SK-MEL-5 (cell line): ENCODE measurements at places on chromosomes 7 and 10. TPM values are rescaled to one million over a fixed set of nuclear protein-coding genes. Genes with fewer than 3 reads are reported as not detected.

Gene SRGN
- total RNA-seq: 3.9 and 4.8 TPM in 2 replicates

Gene IDI2
- total RNA-seq: 0.08 TPM in 1 of 2 replicates, not detected in the other

Gene PFKFB3
- total RNA-seq: 17.9 and 22.8 TPM in 2 replicates

Gene TMEM176A
- not detected in 2 replicates for total RNA-seq

Gene SNX13
- total RNA-seq: 43.6 and 54.7 TPM in 2 replicates

DNA sequence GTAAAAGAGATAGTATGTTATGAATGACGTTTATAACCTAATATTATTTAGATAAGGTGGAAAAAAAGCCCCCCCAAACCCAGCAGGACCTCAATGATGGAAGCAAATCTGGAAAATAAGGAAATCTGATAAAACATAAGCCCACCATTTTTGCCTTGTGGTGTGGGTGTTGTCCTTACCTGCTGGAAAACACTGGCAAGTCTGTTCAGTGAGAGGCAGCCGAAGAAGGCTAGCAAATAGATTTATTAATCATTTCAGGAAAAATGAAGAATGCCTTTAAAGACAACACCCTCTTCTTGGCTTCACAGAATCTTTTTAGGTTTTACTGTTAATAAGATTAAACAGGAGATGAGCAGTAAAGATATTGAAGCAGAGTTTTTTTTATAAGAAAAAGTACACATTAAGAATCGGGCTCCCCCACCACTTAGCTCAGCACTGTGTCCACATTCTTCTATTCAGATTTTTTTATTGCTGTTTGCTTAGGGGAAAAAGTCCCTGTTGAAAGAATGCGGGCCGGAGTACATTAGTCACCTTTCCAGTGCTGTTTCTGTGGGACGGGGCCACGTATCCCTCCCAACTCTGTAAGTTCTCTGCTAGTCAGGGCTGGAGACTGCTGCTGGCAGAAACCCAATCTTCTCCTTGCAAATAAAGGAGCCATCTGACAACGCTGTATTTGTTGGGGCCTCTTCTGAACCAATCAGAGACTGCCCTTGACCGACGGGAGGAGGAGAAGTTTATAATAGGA is 104.1 kb downstream of the EVX1 start:
- peak; percentile 75 for DNase-seq

GRCh38 chr7:134789967-134790685 is 10.7 kb downstream of the CALD1 start:
- no peak for DNase-seq

GRCh38 chr7:78448911-78449310 is 650.3 kb downstream of the PHTF2 start:
- DNase-seq: no peak

DNA sequence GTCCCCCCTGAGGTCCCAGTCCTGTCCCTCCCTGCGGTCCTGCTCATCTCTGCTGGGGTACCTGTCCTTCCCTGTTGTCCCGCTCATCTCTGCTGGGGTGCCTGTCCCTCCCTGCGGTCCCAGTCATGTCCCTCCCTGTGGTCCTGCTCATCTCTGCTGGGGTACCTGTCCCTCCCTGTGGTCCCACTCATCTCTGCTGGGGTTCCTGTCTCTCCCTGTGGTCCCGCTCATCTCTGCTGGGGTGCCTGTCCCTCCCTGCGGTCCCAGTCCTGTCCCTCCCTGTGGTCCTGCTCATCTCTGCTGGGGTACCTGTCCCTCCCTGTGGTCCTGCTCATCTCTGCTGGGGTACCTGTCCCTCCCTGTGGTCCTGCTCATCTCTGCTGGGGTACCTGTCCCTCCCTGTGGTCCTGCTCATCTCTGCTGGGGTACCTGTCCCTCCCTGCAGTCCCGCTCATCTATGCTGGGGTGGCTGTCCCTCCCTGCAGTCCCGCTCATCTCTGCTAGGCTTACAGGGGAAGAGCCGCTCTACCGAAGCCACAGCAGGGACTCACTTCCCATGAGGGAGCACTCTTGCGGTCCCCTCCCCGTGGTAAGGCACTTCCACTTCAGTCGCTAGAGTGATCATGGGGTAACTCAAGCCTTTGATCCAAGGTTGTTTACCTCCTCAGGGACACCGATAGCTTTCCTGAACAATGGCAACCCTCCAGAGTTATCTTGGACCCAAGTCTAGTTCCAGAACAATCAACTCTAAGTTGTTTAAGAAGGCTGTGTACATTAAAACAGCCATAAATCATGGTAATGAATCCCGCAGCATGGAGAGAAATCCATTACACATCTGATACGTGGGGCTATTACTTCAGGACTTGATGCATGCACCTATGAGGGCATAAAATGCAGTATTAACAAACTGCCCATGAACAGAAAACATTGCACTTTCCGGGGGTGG is 46.8 kb upstream of the MNX1 start:
- DNase-seq: no peak

DNA sequence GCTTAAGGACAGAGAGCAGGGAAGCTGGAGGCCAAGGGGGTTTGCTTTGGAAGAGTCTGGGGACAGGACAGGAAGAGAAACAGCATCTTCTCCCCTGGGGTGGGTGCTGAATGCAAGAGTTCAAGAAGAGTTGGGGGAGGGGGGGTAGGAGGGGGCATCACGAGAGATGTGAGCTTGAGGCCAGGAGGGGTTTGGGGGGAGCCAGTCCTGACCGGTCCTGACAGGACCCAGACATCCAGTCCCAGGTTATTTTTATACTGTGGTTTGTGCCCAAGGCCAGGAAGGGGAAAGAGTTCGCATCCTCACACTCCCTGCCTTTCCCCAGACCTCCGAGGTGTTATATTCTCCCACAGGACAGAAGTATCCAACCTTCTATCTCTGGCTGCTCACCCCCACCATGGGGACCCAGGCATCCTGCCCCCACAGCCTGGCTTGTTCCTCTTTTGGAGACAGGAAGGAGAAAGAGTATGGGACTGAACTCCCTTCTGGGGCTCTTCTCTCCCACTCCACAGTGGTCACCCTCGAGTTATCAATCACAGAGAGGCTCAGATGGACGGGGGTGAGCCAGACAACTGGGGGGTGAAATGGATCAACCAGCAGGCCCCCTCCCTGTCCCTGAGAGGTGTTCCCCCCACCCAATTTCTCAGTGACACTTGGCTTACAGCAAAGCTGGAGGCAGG is 2.8 kb downstream of the TSC22D4 start:
- DNase-seq: no peak

DNA sequence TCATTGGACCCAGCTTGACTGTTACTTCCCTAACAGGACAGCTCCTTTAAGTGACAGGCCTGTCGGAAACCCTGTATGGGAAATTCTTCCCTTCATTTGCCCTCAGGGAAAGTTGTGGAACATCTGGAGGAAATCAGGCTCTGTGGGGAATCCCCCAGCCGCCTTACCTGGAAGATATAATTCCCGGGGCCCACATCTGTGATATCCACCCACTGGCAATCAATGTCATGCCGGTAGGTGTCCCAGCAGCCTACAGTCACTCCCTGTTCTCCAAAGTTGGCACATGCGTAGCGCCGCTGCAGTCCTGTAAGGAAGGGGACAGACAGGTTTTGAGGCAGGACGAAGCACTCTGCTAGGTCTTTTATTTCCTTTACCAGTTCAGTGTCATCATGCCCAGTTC is 16.6 kb downstream of the LOXL4 start:
- DNase-seq: no peak

DNA sequence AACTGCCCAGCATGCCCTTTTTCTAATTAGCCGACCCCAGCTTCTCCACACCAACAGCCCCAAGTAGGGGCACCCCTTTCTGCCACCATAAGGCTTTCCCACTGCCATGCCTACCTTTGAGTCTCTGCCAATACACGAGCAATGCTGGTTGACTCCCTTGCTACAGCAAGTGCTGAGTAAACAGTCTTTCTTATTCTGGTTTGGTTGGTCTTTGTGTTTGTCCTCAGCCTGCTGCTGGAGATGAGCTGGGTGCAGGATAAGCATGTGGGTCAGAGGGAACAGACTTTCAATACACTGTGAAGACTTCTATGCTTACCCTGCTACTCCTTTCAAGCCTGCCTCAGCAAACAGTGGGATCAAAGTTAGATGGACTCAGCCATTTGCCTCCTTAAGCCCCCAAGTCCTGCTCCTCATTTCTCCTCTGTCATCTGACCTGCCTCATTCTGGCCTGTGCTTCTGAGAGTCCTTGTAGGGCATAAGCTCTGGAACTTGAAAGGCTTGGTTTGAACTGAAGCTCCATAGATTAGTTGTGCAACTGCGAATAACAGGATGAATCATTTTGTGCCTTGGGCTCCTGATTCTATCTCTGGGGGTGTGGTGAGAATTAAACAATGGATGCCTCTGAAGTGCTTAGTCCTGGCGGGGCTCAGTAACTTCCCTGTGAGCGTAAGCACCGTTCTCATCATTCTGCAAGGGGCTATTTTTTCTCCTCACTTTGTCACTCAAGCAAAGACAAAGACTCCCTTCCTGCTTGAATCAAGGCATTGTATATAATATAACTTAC is 533.8 kb upstream of the DPP6 start:
- DNase-seq: peak; percentile 90

- DNase-seq: no peak
Observed at GRCh38 chr7:27165089-27165995, at the start of gene HOXA9. HOXA9 (minus strand) TSS chr7:27165537; CDS start chr7:27165457, 80 bp downstream.

DNA sequence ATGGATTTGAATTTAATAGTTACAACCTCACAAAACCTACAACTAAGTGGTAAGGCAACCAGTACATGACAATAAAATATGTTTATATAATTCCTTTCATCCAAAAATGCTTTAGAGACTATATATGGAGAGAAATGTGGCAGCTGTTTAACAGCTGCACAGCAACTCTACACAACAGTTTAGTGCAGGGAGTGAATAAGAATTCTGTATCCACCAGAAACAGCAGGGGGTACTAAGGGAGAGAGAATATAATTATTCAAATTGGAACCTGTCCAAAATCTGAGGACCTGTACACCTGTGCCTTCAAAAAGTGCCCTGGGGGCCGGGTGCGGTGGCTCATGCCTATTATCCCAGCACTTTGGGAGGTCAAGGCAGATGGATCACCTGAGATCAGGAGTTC is 49.6 kb downstream of the POLL start:
- DNase-seq: no peak

GRCh38 chr10:19119191-19119590 is 70.6 kb downstream of the MALRD1 start:
- DNase-seq: no peak

DNA sequence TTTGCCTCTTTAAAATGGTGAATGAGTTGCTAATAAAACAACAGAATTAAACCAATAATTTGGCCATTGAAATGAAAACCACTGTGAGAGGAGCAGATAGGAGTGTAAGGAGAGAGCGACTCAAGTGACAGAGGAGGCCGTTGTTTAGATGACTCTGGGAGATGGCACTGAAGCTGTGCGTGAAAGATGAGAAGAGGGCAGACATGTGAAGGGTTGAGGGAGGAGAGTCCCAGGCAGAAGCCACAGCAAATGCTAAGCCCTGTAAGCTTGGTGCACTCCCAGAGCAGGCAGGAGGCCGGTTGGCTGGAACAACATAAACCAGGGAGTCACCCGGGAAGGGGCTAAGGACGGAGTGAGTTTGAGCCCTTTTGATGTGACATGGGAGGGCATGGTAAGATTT is 814 bp upstream of the OPALIN start:
- DNase-seq: no peak

- no peak for DNase-seq
Observed at GRCh38 chr10:3666525-3667302, 118.3 kb downstream of the KLF6 start.

DNA sequence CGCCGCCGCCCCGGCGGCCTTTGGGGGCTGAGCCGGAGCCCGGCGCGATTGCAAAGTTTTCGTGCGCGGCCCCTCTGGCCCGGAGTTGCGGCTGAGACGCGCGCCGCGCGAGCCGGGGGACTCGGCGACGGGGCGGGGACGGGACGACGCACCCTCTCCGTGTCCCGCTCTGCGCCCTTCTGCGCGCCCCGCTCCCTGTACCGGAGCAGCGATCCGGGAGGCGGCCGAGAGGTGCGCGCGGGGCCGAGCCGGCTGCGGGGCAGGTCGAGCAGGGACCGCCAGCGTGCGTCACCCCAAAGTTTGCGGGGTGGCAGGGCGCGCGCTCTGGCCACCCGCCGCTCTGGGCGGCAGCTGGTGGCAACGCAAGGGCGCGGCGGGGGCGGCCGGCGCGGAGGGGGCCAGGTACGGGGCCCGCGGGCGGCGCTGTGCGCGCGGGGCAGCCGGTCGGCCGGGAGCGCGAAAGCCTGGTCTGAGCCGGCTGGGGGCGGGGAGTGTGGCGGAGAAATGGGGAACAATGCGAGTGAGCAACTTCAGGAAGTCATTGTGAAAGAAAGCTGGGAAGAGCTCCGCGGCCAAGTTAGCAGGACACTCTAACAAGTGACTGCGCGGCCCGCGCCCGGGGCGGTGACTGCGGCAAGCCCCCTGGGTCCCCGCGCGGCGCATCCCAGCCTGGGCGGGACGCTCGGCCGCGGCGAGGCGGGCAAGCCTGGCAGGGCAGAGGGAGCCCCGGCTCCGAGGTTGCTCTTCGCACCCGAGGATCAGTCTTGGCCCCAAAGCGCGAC is at the start of gene IKZF1:
Gene IKZF1 (plus strand): TSS at position 588 of the 782 bp plus-strand sequence. CDS start 14,346 bp downstream, outside the sequence.
- DNase-seq: no peak

DNA sequence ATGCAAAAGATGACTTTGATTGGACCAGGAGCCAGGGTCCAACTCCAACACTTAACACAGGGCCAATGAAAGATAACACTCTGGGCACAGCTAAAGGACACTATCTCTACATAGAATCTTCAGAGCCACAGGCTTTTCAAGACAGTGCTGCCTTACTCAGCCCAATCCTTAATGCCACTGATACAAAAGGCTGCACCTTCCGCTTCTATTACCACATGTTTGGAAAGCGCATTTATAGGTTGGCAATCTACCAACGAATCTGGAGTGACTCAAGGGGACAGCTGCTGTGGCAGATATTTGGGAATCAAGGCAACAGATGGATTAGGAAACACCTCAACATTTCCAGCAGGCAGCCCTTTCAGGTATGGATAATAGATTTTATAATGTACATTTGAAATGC is 160.7 kb downstream of the MALRD1 start:
- DNase-seq: no peak

DNA sequence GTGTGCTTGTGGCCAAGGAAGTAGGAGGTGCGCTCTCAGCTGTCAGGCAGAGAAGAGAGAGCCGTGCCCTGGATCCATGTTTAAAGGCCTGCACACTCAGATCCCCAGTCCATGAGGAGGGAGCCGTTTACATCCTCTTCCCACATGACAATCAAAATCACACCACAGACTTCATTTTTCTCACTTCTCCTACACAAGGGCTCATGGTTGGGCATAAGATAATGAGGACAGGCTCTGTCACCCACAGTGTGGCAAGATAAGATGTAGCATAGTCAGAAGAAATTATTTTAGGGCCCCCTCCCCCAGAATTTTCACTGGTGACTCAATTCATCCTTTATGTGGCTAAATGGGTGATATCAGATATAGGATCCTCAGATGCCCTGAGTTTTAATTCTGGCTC is 35.9 kb upstream of the INHBA start:
- DNase-seq: no peak

GRCh38 chr7:43590862-43591557 is 8.1 kb downstream of the STK17A start:
- no peak for DNase-seq

DNA sequence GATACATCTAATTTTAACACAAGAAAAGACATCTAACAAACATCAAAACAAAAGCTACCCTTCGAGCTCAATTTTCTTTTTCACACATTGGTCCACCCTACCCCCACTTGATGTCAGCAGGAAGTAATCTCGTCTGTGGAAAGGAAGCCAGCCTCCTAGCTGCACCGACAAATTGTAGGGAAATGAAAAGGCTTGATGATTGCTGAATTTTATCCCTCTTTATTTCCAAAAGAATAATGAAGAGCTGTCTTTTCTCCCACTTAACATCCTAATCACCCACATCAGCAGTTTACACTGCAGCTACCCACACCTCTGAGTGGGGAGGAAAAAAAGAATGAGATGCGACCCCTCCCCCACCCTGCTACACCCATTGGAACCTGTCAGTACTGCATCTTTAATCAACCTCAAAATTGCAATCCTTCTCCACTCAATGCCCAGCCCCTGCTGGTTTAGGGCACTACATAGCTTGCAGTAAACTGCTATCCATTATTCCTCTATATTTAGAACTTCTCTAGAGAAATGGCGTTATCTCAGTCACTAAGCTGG is 10.6 kb upstream of the CPVL start:
- DNase-seq: peak; percentile 30
